Activated T-cell treated with anti-CD3 and anti-CD28 coated beads, Interleukin-2, amount 50 U/mL, for 72 hours (primary cell): ENCODE measurements at places on chromosomes 7 and 10. TPM values are rescaled to one million over a fixed set of nuclear protein-coding genes. Genes with fewer than 3 reads are reported as not detected.
A peak's percentile ranks its signal among the peaks of the same experiment; 100 is the strongest.

DNA sequence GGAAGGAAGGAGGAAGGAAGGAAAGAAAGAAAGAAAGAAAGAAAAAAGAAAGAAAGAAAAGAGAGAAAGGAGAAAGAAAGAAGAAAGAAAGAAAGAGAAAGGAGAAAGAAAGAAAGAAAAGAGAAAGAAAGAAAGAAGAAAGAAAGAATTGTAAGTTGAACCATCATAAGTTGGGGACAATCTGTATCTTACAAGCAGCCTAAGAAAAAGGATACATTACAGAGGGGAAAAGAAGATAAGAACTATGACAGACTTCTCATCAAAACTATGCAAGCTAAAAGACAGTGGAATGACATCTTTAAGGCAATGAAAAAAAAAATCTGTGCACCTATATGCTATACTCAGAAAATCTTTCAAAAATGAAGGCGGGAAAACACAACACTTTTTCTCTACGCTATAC lies 50.3 kb upstream of the SP4 start:
- DNase-seq, result no peak

DNA sequence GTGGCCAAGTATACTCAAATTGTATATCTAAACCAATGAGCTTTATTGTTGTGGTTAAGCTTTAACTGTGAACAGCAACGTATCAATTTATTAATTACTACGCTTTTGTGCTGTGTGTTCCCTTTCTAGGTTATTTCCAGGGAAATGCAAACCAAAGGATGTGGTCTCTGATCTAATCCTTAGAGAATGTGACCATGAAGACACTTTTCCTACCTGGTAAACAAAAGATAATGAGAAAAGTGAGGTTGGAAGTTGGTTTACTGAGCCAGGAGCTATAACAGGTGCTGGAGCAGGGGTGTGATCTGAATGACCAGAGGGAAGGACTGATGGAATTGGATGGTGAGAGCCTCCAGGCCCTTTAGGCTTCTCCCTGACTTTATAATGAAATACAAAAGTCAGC lies 25.4 kb upstream of the CALU start:
- no peak for DNase-seq

DNA sequence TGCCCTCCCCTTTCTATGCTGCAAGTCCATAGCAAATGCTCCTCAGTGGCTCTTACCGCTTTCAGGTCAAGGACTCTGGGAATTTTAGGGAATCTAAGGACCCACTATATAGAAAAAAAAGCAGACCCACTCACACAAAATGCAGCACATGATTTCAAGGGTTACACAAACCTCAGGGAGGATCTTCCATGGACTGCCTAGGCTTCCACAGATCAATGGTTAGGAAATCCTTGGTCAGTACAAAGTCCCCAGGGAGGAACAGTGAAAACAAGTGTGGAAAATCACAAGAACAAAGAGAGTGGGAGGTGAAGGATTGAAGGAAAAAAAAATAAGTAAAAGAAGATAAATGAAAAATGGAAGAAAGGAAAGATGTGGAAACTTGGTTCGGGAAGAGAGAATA lies 188.4 kb downstream of the AHR start:
- DNase-seq, result no peak

DNA sequence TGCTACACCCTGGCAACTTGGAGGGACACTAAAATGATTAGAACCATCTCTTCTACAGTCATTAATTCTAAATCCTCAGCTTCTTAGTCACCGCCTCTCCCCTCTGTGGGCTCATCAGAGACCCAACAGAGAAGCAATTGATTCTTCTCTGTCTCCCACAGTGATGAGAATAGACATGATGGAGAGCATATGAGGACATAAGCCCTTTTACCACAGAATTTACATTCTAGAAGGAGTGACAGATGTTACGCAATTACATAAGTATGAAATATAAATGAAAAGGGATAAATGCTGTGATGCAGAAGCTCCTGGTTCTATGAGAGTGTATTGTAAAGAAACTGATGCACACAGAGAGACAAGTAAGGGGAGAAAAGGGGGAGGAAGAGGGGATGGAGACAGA lies 18.1 kb upstream of the ABCB5 start:
- no peak for DNase-seq

DNA sequence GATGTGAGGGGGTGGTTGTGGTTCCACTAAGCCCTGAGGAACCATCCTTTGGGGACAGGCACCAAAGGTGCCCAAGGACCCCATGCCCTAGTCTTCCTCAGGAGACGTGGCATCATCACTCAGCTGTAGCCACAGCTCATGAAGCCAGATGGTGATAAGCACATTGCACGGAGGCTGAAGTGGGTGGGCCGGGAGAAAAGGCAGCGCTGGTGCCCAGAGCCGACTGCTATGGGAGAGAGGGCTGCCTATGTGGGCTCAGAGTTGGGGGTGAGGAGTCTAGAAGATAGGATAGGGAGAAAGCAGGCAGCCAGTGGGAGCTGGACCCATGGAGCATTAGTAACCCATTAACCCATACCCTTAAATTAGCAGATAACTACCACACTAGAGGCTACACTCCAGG lies 325.3 kb downstream of the RPS24 start:
- no peak for DNase-seq

DNA sequence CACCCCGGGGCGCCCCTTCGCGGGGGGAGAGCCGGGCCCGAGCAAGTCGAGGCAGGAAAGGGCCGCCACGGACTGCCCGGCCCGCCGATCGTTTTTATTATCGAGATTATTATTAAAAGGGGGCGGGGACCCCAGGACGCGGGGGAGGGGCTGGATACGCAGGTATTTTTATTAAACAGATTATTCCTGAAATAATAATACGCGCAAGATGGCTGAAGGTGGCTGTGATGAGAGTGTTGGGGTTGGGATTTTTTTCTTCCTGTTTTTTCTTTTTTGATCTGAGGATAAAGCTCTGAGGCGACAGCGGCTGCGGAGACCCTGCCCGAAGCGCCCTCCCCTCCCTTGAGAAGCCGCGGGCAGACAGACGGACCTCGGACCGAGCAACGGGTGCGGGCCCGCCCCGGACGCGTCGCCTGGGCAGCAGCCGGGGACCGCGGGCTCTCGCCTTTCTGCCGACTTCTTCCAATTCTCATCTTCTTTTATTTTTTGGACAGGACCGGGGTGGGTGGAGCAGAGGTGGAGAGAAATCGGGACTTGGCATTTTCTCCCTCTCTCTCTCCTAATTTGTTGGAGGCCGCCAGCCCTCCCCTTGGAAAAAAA lies 1.4 kb upstream of the TRIM8 start:
- DNase-seq, result peak; percentile 31

DNA sequence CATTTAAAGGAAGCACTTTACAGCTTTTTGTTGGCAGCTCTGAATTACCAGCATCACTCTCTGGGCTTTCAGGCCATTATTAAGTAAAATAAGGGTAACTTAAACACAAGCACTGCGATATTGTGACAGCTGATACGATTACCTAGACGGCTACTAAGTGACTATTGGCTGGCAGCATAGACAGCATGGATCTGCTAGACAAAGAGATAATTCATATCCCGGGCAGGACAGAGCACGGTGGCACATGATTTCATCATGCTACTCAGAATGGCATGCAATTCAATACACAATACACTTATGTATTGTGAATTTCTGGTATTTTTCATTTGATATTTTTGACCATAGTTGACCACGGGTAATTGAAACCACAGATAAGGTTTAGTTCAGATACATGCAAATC lies 522.0 kb upstream of the LRRN3 start:
- DNase-seq, result no peak

DNA sequence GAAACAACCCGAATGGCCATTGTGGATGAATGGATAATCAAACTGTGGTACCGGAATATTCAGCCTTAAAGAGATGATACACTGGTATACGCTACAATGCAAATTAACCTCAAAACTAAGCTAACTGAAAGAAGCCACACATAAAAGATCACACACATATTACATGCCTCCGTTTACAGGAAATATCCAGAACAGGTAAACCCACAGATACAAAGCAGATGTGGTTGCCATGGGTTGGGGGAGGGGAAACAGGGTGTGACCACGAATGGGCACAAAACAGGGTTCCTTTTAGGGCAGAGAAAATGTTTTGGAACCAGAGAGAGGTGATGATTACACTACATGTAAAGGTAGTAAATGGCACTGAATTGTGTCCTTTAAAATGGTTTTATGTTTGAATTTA lies 16.6 kb downstream of the ESYT2 start:
- DNase-seq, result peak; percentile 68

GRCh38 chr10:16777473-16778370 lies 39.5 kb downstream of the RSU1 start:
- DNase-seq, result no peak

DNA sequence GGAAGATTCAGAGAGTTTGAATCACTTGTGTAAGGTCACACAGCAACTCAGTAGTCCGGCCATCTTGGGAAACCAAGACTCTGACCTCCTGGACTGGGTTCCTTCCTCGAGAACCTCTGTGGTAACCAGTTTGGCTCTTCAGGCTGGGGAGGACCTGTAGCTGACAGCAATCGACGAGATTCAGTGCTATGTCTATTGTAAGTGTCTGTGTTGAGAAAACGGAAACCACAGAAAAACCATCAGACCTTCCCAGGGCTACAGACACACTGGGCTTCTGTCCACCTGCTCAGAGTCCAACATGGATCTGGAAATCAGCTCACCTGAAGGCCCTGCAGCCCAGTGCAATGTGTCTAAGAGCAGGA lies 403.7 kb downstream of the RPS24 start:
- DNase-seq, result no peak

DNA sequence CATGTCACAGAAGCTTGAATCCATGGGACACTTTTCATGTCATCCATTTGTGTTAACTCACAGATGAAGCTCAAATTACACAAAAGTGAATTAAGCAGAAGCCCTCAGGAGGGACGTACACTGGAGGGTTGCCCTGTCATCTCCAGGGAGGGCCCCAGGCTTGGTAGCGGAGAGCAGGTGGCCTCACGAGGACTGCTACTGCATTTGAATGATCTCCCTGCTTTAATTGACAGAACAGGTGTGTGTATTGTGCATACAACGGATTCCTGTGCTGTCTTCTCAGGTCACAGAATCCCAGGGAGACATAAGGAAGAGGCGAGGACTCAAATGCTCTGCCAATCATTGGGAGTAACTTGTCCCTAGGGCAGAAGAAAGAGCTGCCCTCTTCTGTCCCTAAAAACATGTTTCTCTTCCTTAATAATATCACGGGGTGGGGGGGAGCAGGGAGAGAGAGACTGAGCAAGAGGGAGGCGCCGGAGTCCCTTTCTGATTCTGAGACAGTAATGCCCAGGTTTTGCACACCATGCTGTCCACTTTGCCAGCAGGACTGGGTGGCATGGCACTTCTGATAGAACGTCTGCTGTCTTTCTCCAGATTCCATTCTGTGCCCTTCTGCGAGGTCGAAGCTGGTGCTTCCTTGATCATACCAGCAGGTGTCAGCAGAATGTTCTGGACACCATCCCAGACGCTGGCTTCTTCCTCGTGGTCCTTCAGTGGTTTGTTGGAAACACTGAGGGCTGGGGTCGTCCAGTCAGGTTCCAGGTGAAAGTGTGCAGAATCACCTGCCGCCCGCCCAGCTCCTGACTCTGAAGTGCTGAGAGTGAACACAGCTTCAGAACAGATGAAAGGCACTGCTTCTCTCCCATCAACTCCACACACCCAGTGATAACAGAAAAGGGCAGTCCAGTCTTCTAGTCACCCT lies 26.2 kb upstream of the RASGEF1A start:
- peak; percentile 48 for DNase-seq

DNA sequence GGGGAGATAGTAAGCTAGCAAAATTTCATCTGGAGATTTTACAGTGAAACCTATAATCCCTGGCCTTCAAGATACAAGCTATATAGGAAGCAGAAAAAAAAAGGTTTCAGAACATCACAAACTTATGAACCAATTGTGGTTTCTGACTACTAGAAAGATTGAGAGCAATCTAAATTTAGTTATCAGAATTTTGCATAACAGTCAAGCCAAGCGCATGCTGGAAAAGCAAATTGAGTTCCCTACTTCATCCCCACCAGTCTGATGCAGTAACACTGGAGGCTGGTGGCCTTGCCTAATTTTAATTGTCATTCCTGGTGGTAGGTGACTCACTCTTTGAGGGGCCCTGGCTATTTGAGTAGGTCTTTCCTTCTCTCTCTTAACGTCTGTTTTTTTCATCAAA lies 46.3 kb upstream of the ELMO1 start:
- no peak for DNase-seq

- DNase-seq, result no peak
Measured at GRCh38 chr7:86328801-86329433, 314.8 kb upstream of the GRM3 start.

- DNase-seq, result no peak
Measured at GRCh38 chr7:80608336-80608735, 30.1 kb upstream of the CD36 start.

GRCh38 chr10:4786043-4786839 lies 39.8 kb upstream of the AKR1E2 start:
- DNase-seq, result no peak

- no peak for DNase-seq
Measured at GRCh38 chr10:94213980-94214379, 148.8 kb downstream of the NOC3L start.

- DNase-seq, result no peak
Measured at GRCh38 chr7:39720586-39720985, 97.2 kb downstream of the RALA start.

- no peak for DNase-seq
Measured at GRCh38 chr10:1564791-1565190, 172.5 kb downstream of the ADARB2 start.

DNA sequence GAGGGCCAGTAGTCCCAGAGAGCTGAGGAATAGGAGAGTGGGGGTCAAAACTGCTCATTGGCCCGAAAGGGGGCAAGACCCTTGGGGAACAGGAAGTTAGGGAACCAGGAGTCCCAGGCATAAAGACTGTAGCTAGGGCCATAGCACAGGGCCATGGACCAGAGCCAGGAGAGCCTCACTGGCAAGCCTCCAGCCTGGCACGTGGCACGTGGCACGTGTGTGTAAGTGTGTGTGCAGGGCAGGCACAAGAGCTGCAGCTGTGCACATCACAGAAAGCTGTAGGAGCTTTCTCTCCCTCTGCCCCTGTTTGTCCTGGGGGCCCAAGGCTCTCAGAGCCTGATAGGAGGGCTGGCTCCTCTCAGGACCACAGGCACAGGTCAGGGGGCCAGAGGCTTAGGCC lies 47.8 kb upstream of the SLF2 start:
- no peak for DNase-seq

- DNase-seq, result no peak
Measured at GRCh38 chr7:36929791-36930190, 205.5 kb upstream of the AOAH start.

DNA sequence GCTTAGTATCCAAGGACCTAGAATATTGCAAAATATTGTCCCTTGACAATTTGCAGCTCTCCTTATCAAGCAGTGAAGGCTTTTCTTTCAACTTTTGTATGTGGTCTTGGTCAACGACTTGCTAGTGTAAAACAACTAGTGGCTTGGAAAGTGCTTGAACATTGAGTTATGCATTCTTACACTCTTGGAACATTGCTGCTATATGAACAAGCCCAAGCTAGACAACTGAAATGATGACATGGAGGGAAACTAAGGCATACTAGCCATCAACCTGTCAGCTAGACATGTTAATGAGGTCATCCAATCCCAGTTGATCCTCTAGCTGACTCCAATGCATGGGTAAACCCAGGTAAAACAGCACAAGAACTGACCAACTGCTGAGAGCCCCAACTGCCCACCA lies 12.7 kb upstream of the DMTF1 start:
- no peak for DNase-seq

GRCh38 chr7:17061443-17061842 lies 179.7 kb upstream of the AGR3 start:
- DNase-seq, result no peak

LRRC17 gene
- total RNA-seq, result not detected

TLX1 gene
- total RNA-seq, result not detected

NKX1-2 gene
- not detected for total RNA-seq

POLR2J2 gene
- 23.4 TPM for total RNA-seq

FLNC gene
- 0.07 TPM for total RNA-seq

UBE3C gene
- total RNA-seq, result 39.6 TPM

MALRD1 gene
- not detected for total RNA-seq

CCDC3 gene
- 1.5 TPM for total RNA-seq

LHFPL3 gene
- total RNA-seq, result not detected
